ENCODE measurements at places on chromosomes 2 and 18. TPM values are rescaled to one million over a fixed set of nuclear protein-coding genes. Genes with fewer than 3 reads are reported as not detected.

The GAREM2 gene
- 2.4 TPM for total RNA-seq

The HES6 gene
- 4.0 TPM for total RNA-seq

DNA sequence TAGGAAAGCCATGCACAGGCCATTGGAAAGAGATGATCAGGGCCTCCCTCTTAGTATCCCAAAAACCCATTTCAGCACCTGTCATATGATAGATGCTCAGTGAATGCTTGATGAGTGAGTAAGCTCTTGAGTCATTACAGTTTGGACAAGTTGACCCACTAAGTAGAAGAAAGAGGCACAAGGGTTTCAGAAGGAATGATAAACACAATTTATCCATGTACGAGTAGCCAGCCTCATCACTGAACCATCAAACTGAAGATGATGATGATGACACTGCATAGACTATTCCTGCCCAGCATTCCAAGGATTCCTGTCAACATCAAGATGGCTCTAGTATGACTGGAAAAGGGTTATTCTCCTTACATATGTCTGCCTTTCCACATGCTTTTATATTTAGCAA is 596.0 kb downstream of the BCL11A start:
- DNase-seq, result no peak

DNA sequence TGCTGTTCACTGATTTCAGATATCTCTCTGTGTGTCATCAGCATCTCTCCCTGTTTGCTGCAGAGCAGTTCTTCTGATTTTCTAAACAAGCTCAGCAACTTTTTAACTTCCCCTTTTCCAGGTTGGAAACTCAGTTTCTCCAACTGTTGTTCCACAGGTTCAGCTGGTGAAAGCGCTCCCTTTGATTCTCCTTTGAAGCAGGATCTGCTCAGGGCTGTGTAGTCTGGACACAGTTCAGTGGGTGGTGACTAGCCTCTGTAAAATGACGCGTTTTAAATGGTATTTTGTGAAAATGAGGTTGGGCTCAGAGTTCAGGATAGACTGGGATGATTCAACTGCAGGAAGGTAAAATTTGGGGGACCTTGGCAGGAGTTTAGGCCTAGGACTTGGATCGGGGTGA is 106.3 kb downstream of the TRIM43 start:
- no peak for DNase-seq

DNA sequence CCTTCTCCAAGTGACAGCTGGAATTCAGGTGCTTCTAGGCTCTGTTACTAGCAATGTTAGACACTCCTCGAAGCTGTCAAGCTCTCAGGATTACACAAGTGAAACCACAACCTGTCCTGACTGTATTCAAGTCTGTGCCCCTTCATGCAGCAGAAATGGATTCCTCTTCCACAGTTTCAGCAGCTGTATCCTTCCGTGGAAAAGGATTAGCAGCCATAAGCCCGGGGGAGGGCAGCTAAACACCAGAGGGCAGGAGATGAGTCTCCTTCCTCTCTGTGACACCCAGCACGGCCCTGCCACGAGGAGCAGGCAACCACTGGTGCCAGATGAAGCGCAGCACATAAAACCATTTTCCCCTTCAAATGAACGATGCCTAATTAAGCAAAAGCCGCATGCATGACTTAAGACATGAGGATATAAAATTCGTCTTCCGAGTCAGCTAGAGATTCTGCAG is 1.2 kb downstream of the ST3GAL5 start:
- peak; percentile 91 for DNase-seq

DNA sequence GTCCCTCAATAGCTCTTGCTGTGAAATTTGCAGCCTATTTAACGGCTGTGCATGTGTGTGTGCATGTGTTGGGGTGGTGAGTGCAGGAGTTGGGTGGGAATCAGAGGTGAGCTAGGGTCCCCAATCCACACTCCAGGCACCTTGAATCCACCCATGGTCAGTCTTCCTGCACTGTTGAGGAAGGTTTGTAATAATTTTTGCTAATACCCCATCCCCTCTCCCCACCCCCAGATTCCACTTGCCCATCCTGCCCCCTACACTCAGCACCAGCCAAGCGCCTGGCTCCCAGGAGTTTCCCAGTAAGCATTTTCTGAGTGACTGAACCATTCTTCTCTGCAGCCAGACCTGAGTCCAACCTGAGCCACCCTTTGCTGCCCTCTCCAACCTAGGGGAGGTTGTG is 208.4 kb upstream of the RAB12 start:
- no peak for DNase-seq

- no peak for DNase-seq
These were observed 33.9 kb downstream of the PAX3 start for GRCh38 chr2:222264791-222265320.

The COX5B gene
- total RNA-seq, result 214 TPM

The CABYR gene
- total RNA-seq, result 4.0 TPM

DNA sequence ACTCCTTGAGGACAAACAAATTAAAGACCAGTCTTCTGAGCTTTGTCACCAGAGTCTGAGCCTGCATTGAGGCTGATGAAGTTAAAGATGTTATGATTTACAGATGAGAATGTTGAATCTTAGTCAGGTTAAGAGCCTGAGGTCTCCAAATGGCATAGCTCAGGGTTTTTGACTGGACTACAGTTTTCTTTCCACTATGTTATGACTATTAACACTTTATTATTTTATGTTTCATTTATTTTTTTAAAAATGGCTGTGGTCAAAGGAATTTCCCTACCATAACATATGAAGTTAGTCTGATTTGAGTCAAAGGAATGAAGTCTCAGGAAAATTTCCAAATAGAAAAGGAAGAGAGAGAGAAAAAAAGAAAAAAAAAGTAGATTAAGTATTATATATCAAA is 39.7 kb upstream of the CWC22 start:
- DNase-seq, result peak; percentile 61

GRCh38 chr2:64750001-64750816 is 96.5 kb upstream of the SERTAD2 start:
- DNase-seq, result peak; percentile 87

DNA sequence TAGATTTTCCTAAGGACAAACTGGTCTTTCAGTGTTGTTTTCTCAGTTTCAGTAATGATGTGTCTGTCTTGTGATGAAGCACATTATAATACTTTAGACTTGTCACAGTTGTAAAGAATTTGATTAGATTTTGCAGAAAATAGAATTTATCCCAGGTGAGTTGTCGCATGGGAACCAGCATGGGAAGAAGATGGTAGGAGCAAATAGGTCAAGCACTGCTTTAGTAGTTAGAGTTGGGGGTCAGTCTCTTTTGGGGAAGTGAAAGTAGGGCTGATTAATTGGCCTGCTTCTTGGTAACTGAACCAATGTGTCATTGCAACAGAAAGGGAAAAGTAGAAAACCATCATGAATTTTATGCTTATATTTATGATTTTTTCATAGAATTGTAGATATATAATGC is 153.2 kb upstream of the MYO3B start:
- DNase-seq, result no peak

The NABP1 gene
- 80.2 TPM for total RNA-seq

- DNase-seq, result no peak
These were observed 36.0 kb upstream of the FZD5 start for GRCh38 chr2:207805566-207806226.

GRCh38 chr2:202965810-202966460 is 48.7 kb upstream of the NBEAL1 start:
- peak; percentile 60 for DNase-seq

The HOXD4 gene
- total RNA-seq, result 1.2 TPM

DNA sequence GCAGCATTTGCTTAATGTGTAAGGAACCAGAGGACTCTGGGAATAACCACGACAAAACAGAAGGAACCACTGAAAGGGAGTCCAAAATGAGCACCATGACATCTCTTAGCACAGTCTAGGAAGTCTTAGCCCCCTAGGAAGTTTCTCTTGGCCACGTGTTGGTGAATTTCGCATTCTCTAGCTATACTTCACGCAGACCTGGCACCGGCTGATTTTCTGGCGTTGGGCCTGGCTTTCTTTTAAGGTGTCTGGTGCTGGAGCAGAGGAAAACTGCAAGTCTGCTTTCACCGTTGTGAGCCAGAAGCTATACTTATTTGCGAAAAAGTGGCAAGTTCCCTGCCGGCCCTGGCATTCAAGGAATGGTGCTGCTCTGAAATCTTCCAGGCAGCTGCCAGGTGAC is 156.9 kb downstream of the COL4A4 start:
- no peak for DNase-seq

DNA sequence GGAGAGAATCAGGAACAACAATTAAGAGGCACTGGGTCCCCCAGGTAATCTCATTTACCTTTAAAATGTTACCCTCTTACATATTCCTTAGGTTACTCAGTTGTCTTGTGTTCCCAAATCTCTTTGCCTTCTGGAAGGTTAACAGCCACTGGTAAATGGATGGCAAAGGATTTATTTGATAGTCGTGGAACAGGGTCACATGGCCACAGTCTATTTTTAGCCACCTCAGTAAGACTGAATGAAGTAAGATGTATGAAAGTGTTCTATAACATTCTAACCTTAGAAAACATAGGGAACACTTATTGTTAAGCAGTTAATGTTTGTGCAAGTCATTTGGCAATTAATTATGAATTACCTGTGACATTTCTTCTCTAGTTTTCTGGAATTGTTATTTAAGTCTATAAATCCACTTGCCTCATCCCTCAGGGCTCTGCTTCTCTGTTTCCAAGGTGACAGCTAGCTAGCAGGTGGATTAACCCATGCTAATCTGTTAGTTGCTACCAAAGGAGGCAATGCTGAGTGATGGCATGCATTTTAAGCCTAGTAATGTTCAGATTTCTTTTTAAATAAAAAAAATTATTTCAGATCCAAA is 211.0 kb downstream of the PIK3C3 start:
- no peak for DNase-seq

The LYG2 gene
- not detected for total RNA-seq

- DNase-seq, result no peak
These were observed 70.7 kb downstream of the HDAC4 start for GRCh38 chr2:239329972-239330572.

DNA sequence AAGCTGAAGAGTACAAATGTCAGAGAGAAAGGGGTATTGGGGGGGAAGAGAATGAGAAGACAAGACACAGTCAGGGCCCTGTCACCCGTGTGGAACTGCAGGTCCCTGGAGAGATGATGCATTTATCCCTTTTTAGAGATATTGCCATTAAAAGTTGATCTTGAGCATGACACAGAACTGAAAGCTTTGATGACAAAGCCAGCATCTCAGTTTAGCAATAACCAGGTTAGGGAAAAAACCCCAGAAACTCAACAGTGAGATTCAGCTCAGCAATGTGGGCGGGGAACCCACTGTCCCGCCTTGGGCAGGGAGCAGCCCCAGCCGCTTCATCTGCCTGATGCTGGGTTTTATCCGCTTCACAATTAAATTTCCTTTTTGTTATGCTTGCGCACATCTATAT is 181.1 kb downstream of the NEDD4L start:
- DNase-seq, result peak; percentile 18

- no peak for DNase-seq
These were observed 108.6 kb downstream of the C1D start for GRCh38 chr2:67954093-67954748.

The SERPINB12 gene
- total RNA-seq, result not detected

- DNase-seq, result no peak
These were observed 32.3 kb upstream of the ZBTB7C start for GRCh38 chr18:48441405-48441881.

- DNase-seq, result peak; percentile 30
These were observed 43.8 kb downstream of the EMILIN2 start for GRCh38 chr18:2890606-2891005.

DNA sequence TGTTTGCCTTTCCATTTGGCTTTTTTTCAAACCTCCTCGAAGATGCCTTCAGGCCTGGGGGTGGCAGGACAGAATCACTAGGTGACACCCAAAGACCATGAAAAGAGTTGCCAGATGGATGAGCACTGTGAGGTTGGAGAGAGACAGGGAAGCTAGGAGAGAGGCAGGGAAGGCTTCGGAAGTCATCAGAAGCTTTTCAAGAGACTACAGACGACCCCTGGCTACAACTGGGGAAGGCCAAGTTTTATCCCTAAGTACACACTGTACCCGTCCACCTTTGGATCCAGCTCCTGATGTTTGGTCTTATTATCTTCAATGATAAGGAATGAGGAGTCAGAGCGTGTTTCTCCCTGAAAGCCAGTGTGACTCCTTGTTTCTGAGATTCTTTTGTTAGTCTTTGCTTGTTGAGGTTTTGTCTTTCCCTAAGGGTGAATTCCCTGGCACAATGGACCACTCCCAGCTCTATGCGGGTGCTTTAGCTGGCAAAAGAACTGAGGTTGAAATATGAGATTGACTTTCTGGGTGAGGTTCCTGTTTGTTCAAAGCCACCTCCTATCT is 33.4 kb upstream of the SLC9A2 start:
- no peak for DNase-seq

All from osteoblast (primary cell).